ENCODE measurements at places on chromosomes 2 and 18. TPM values are rescaled to one million over a fixed set of nuclear protein-coding genes. Genes with fewer than 3 reads are reported as not detected.

SEMA4F gene
- 11.1 TPM for total RNA-seq

- H3K27ac ChIP-seq = no peak overlapping the region
- H3K36me3 ChIP-seq = no peaks in the 10 kb centered on the region
- no peak overlapping the region for H3K4me3 ChIP-seq
- no peaks in the 10 kb centered on the region for H3K4me1 ChIP-seq
Observed at GRCh38 chr2:182360663-182361260, 66.1 kb downstream of the PDE1A start.

DNA sequence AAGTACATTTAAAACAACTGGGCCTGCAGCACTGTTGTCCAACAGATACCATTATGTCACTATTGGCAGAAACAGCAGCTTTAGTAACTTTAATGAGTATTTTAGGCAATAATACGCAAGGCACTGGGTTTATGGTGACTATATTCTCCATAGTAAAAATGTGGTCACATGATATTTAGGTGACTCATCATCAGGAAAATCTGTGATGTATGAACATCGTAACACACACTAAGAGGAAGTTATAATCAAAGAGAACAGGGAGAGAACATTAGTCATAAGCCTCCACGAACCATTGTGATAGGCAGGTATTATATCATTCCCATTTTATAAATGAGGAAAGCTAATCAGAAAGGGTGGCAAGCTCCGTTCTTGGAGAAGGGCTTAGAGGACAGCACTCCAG lies 36.9 kb downstream of the RAPH1 start:
- H3K4me1 ChIP-seq = peaks cover 10% of the 10 kb centered on the region
- no peaks in the 10 kb centered on the region for H3K27me3 ChIP-seq
- no peaks in the 10 kb centered on the region for H3K36me3 ChIP-seq
- no peak overlapping the region for H3K4me3 ChIP-seq

DNA sequence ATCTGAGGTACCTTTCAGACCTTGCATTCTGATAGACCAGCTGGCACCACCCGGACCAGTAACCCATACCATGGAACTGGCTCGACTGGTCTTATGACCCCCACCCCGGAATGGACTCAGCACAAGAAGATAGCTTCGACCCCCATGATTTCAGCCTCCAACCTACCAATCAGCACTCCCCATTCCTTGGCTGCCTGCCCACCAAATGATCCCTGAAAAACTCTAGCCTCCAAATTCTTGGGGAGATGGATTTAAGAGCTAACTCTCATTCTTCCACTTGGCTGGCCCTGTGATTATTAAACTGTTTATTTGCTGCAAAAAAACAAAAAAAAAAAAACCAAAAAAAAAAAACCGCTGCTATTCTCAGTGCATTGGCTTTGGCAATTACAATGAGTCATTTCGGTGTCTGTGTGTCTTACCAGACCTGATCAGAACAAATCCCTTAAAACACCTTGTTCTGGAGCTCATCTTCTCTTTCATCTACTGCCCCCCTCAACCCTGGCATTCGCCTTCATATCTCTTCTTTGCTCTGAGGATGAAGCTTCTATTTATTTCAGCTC lies 60.1 kb upstream of the KIF5C start:
- no peak for DNase-seq
- H3K4me1 ChIP-seq = peaks cover 23% of the 10 kb centered on the region
- H3K27me3 ChIP-seq = peaks cover 32% of the 10 kb centered on the region
- peak overlapping the region; percentile 91 for H3K27ac ChIP-seq
- H3K36me3 ChIP-seq = no peaks in the 10 kb centered on the region

SPAG16 gene
- 5.1 TPM for total RNA-seq

LYPD1 gene
- total RNA-seq = not detected

GRCh38 chr2:215756346-215756730 lies 257.0 kb downstream of the MREG start:
- H3K27me3 ChIP-seq = peaks cover 5% of the 10 kb centered on the region
- H3K36me3 ChIP-seq = peaks cover 5% of the 10 kb centered on the region
- peaks cover 5% of the 10 kb centered on the region for H3K4me1 ChIP-seq
- H3K4me3 ChIP-seq = no peak overlapping the region

GRCh38 chr2:8709611-8710010 lies 27.8 kb downstream of the ID2 start:
- DNase-seq = no peak
- H3K36me3 ChIP-seq = no peaks in the 10 kb centered on the region
- peaks cover 17% of the 10 kb centered on the region for H3K27me3 ChIP-seq

Data from T-helper 17 cell (primary cell).